ENCODE measurements at places on chromosomes 7 and 10.

DNA sequence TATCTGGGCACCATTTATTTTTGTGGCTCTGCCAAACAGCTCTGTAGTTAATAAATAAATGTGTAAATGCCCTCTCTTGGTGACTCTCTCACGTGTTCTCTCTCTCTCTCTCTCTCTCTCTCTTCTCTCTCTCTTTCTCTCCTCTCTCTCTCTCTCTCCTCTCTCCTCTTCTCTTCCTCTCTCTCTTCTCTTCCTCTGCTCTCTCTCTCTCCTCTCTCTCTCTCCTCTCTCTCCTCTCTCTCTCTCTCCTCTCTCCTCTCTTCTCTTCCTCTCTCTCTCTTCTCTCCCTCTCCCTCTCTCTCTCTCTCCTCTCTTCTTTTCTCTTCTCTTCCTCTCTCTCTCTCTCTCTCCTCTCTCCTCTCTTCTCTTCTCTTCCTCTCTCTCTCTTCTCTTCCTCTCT lies 145.8 kb upstream of the TMEM72 start:
- no peak for DNase-seq

- DNase-seq = no peak
Observed at GRCh38 chr7:82729172-82730030, 285.8 kb upstream of the CACNA2D1 start.

DNA sequence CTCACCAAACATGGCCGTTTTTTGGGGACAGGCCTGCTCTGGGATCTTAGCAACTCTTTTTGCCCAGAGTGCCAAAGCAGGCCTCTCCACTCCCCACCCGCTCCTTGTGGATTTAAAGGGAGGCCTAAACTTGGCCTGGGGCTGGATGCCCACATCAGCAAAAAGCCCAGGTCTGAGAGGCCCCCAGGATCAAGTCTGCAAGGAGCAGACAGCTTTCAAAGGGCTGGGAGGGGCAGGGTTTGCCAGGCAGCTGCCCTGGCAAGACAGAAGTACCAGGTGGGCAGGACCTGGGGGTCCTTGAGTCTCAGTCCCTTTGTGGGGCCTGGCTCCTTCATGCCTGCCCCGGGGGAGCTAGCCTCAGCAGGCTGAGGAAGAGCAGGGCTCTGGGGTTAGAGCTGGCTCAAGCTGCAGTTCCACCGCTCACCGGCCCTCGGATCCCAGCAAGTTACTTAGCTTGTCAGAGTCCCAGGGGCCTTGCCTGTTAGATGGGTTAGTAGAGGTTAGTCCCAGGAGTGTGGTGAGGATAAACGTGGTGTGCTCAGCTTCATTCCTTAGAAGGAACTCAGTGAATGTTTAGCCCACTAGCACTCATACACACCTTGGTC lies 56.2 kb downstream of the ARHGAP22 start:
- no peak for DNase-seq

- DNase-seq = no peak
Observed at GRCh38 chr7:7977774-7978173, 9.2 kb downstream of the GLCCI1 start.

DNA sequence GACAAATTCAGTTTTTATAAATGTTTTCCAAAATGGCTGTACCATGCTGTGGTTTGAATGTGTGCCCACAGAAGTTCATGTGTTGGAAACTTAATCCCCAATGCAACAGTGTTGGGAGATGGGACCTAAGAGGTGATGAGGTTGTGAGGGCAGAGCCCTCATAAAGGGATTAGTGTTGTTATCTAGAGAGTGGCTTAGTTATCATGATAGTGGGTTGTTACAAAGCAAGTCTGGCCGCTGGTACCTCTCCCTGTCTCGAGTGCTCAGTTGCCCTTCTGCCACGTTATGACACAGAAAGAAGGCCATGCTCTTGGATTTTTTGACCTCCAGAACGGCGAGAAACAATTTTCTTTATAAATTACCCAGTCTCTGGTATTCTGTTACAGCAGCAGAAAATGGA lies 119.0 kb downstream of the BTAF1 start:
- DNase-seq = no peak

DNA sequence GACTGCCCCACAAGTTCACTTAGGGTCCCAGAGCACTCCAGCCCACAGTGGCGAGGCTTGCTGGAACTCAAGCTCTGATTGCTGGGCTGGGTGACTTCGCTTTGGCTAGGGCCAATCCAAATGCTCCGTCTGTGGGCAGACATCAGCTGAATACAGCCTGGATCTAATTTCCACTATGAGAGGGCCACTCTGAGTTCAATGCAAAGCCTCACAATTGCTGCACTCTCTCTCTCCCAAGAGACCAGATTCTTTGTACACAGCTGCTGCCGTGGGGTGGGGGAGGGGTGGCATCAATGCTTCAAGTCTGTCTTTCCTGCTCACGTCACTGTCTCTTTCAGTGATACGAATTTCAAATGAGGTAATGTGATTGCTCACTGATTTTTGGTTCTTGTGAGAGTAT lies 47.3 kb upstream of the BPGM start:
- DNase-seq = no peak

DNA sequence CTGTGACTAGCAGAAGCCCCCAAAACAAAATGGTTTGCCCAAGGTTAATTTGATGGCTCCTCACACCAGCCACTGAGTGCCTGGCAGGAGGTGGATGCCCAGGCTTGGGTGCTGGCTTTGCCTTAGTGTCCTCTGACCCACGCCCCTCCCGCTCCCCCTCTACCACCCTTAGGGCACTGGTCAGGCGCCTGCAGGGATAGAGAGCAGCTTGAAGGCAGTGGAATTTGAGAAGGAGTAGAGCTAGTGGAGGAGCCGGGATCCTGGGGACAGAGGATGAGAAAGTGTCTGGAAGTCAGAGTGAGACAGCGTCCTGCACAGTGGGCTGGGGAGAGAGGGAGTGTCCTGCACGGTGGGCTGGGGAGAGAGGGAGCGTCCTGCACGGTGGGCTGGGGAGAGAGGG lies 139.4 kb downstream of the DNAJB6 start:
- DNase-seq = no peak

GRCh38 chr7:76206633-76207032 lies 4.9 kb downstream of the SRRM3 start:
- no peak for DNase-seq

GRCh38 chr10:43254881-43255633 lies 11.8 kb downstream of the RASGEF1A start:
- DNase-seq = no peak

DNA sequence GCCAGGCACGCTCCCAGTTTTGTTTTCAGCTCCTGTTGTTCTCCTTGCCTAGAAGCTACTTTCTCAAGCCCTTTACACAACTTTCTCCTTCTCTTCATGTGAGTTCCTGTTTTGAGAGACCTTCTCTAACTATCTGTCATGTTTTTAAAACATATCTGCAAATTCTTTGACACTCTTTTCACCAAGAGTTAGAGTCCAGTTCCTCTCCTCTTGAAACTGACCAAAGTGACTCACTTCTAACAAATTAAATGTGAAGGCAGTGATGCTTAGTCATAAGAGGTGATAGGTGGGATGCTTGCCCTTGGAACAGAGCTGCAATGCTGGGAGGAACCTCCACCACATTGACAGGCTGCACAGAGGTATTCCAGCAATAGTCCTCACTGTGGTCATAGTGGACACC lies 25.3 kb downstream of the ZSCAN25 start:
- no peak for DNase-seq

DNA sequence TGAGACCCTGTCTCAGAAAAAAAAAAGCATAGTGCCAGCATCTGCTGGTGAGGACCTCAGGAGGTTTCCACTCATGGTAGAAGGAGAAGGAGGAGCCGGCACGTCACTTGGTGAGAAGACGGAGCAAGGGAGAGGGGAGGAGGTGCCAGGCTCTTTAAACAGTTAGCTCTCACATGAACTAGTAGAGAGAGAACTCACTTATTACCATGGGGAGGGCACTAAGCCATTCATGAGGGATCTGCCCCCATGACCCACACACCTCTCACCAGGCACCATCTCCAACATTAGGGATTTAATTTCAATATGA lies 62.9 kb upstream of the VKORC1L1 start:
- DNase-seq = no peak

DNA sequence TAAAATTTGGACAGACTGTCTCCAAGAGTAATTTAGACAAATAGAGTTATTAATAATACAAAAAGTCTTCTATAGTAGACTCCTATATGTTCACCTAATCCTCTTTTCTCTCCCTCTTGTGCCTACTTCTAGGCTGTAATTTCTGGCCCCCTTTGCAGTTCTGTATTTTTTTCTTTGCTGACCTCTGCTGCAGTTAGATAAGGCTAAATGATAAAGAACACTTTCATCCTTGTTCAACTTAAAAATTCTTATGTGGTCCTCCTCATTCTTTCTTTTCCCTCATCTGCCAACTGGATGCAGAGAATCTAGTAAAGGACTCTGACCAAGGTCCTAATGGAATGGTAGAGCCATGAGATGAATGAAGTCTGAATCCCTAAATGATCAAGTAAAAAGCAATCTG lies 20.1 kb downstream of the GLCCI1 start:
- no peak for DNase-seq

DNA sequence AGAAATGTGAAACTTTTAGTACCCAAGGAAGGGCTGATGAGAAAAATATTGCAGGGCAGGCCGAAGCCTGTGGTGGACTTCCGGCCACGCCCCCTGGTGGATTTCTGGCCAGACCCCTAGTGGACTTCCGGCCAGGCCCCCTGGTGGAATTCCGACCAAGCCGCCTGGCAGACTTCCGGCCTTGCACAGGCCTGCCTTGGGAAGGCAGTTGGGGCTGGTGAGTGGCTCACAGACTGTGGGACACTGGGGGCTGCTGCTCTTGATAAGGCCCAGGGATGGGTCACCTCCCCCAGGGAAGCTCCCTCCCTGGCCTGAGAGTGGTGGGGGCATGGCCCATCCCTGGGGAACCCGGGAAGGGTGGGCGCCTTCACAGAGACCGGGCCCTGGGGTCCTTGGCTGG lies 116.4 kb upstream of the MKI67 start:
- no peak for DNase-seq

DNA sequence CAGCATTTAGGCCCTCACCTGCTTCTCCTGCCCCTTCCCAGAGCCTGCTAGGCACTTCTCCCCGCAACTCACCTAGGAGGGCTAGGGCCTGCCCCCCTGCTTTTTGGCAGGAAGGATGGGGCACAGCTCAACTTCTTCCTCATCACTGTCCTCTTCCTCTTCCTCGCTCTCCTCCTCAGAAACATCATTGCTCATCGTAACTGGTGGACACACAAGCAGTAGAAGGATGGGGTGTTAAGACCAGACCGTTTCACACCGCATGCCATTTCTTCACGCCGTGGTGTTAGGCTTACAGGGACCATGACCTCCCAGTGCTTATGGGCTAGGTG lies 1.6 kb downstream of the NPM3 start:
- DNase-seq = no peak

DNA sequence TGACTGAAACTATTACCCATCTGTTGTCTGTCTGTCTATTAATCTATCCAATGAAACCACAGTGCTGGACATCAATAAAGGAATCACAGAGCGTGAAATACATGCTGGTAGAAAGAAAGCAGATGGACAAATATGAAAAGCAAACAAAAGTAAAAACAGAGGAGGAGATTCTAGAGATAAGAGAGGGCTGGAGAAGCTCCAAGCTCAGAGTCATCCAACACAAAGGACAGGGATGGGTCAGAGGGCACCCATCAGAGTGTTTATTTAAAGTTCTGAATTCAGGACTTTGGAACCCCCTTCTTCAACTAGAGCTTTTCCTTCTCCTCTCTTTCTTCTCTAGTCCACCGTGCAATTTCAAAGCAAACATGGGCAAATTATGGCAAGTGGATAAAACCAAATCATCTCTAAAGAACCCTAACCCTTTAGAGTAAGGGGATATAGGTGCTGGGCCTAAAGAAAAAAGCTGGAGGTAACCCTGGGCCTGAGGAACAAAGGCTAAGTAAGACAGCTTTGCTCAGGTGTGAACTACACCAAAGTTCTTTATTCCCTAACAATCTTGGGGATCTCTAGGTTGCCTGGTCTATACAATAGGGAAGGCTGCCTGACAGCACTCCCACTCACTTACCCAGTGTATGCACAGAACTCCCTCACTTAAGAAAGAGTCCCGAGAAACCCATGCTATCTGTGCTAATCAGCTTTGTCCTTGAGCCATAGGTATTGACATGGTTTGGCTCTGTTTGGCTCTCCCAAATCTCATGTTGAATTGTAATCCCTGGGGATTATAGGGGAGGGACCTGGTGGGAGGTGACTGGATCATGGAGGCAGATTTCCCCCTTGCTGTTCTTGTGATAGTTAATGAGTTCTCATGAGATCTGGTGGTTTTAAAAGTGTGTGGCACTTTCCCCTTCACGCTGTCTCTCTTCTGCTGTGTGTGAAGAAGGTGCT lies 97.0 kb downstream of the BAMBI start:
- no peak for DNase-seq

- DNase-seq = no peak
Observed at GRCh38 chr7:139734395-139734794, 43.4 kb downstream of the HIPK2 start.

- DNase-seq = no peak
Observed at GRCh38 chr10:100448951-100449350, 13.9 kb upstream of the WNT8B start.

DNA sequence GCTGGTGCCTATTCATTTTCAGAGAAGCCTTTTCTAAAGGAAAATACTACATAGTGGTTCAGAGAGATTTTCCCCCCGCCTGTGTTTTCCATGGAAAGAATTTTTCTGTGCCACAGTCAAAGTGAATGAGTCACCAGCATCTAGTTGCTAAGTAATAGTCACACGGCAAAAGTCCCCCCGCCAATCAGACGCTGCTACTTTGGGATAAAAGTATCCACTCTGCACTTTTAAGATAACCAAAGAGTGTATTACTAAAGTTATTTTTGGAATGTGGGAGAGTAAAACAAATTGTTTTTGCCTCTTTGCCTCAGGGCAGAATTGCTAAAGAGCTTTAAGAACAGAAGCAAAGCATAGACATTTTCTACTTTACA lies 23.5 kb downstream of the ABLIM1 start:
- DNase-seq = no peak

GRCh38 chr10:8577686-8578085 lies 523.2 kb downstream of the GATA3 start:
- no peak for DNase-seq

- no peak for DNase-seq
Observed at GRCh38 chr7:124364283-124364682, 331.4 kb upstream of the TMEM229A start.

- no peak for DNase-seq
Observed at GRCh38 chr10:101749047-101750016, 26.6 kb downstream of the FGF8 start.

GRCh38 chr7:137791930-137792329 lies 54.8 kb downstream of the DGKI start:
- DNase-seq = no peak

DNA sequence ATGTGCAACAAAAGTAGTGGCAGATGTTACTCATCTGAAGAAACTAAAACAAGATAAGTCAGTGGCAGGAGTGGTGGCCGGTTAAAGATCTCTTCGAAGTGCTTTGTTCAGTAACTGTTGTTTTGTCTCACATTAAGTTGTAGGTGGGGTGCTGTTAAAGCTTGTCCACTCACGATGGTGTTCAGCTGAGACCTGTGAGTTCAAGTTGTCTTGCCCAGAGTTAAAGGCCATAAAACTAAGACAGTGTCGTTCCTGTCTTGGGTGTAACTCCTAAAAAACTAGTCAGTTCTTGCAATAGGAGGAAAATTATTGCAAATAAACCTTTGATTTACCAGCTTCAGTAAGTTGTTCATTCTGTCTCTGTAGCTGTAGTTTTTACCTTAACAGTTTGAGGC lies 857 bp upstream of the FOXP2 start:
- no peak for DNase-seq
